Activated CD8-positive, alpha-beta memory T cell treated with anti-CD3 and anti-CD28 coated beads for 48 hours (primary cell): ENCODE measurements at places on chromosomes 11 and 22.

DNA sequence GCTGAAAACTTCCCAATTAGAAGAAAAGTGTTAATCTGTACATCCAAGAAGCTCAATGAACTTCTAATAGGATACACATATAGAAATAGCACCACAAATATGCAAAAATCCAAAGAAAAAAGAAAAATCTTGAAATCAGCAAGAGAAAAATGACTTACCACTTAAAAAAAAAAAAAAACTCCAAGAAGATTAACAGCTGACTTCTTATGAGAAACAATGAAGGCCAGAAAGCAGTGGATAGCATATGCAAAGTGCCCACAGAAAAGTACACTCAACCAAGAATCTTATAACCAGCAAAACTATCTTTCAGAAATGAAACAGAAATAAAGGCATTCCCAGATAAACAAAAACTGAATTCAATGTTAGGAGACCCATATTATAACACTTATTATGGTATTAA, 29.9 kb upstream of the OR5B12 start:
- DNase-seq: no peak

DNA sequence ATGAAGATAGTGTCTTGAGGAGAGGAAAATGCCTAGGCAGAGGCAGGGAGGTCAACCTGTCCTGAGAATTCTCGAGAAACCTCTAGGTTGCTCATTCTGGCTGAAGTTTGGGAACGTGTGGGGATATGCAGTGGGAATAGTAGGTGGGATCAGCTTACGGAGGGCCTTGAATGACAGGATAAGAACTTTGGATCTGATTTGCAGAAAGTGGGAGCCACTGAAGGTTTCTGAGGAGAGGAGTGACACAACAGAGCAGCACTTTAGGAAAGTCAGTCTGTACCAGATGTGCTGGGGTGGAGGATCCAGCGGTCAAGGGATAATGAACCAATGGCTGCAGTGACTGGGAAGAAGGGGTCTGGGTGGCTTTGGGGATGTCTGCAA, 2.4 kb downstream of the CD82 start:
- no peak for DNase-seq

DNA sequence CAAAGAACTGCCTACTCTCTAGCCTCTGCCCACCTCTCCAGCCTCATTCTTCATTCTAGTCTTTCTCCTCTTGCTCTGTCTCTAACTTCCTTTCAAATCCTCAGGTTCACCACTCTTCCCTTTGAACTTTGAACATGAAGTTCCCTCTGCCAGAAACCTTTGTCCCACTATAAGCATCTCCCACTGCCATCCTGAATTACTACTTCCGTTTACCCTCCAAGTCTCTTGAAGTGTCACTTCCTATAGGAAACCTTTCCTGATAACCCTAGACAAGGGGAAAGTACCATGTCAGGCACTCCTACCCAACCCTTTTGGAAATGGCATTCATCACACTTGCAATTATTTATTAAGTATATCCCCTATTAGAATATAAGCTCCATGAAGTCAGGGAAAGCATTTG, 3.1 kb downstream of the RAB30 start:
- DNase-seq: no peak

DNA sequence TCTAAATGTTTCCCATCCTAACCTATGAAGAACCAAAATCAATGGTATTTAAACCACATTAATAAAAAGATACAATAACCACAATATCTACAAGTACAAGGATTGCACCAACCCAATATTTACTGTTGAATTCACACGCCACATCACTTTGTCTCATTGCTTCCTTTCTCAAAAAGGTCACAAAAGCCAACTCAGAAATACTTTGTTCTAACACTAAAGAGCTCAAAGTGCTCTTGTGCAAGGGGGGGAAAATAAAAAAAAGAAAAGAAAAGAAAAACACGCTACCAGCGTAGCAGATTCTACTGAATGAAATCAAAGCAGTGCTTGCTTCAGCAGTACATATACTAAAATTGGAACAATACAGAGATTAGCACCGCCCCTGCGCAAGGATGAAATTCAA, 10.5 kb upstream of the ARHGAP32 start:
- DNase-seq: no peak

- DNase-seq: no peak
Observed at GRCh38 chr11:69183613-69184012, 27.9 kb downstream of the SMIM38 start.

- DNase-seq: no peak
Observed at GRCh38 chr22:30878516-30879414, 89.8 kb downstream of the MORC2 start.

GRCh38 chr11:11909727-11910126, 68.0 kb downstream of the USP47 start:
- DNase-seq: no peak
